ENCODE measurements at places on chromosomes 12 and 14.
A peak's percentile ranks its signal among the peaks of the same experiment; 100 is the strongest.

DNA sequence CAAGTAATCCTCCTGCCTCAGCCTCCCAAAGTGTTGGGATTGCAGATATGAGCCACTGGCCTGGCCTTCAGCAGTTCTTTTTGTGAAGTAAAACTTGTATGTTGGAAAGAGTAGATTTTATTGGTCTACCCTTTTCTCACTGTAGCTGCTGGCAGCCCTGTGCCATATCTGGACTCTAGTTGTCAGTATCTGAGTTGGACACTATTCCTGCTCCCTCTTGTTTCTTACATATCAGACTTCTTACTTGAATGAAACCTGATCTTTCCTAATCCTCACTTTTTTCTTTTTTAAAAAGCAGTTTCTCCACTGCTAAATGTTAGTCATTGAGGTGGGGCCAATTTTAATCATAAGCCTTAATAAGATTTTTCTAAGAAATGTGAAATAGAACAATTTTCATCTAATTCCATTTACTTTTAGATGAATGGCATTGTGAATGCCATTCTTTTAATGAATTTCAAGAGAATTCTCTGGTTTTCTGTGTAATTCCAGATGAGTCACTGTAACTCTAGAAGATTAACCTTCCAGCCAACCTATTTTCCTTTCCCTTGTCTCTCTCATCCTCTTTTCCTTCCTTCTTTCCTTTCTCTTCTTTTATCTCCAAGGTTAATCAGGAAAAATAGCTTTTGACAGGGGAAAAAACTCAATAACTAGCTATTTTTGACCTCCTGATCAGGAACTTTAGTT is 88.7 kb downstream of the APAF1 start:
- no peaks in the 10 kb centered on the region for H3K4me1 ChIP-seq
- no peak overlapping the region for H3K4me3 ChIP-seq
- H3K27me3 ChIP-seq, result no peaks in the 10 kb centered on the region
- H3K36me3 ChIP-seq, result peaks cover 17% of the 10 kb centered on the region

- H3K4me3 ChIP-seq, result peak overlapping the region; percentile 98
- peaks cover 51% of the 10 kb centered on the region for H3K4me1 ChIP-seq
- DNase-seq, result no peak
- peaks cover 27% of the 10 kb centered on the region for H3K36me3 ChIP-seq
These were observed 3.7 kb downstream of the HIF1A start for GRCh38 chr14:61699027-61699426.

GRCh38 chr12:22967171-22967570 is 342.2 kb downstream of the ETNK1 start:
- H3K27me3 ChIP-seq, result no peaks in the 10 kb centered on the region
- no peak overlapping the region for H3K4me3 ChIP-seq
- no peaks in the 10 kb centered on the region for H3K4me1 ChIP-seq
- no peak overlapping the region for H3K27ac ChIP-seq

- DNase-seq, result no peak
- H3K36me3 ChIP-seq, result no peaks in the 10 kb centered on the region
- no peaks in the 10 kb centered on the region for H3K4me1 ChIP-seq
These were observed 107.4 kb upstream of the NAV3 start for GRCh38 chr12:77723308-77723707.

GRCh38 chr14:68018598-68018997 is 199.0 kb downstream of the RAD51B start:
- H3K27ac ChIP-seq, result no peak overlapping the region
- peaks cover 1% of the 10 kb centered on the region for H3K27me3 ChIP-seq
- no peaks in the 10 kb centered on the region for H3K36me3 ChIP-seq
- no peaks in the 10 kb centered on the region for H3K4me1 ChIP-seq

DNA sequence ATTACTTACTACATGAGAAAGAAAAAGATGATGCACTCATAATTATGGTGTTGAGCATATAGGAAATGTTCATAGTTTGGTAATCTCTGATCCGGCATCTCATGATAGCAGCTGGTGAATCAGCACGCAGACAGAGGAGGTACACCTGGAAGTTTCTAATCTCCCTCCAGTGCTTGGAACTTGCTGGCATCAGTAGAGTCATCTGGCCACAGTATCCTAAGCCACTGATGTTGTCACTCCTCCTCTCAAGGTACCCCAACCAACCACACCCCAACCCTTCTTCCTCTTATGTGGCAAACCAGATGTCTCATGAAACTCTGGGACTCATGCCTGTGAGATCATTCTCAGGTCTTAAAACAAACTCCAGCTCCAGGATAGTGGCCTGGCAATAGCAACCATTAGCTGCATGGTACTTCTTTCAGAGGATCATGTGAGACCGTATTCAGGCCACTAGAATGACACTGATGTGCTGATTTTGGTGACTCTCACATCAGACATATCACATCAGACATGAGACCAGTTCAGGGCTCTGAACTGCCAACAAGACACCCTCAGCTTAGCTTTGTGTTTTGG is 143.0 kb downstream of the RASSF9 start:
- no peaks in the 10 kb centered on the region for H3K36me3 ChIP-seq
- no peak for DNase-seq
- no peak overlapping the region for H3K27ac ChIP-seq
- no peak overlapping the region for H3K4me3 ChIP-seq

DNA sequence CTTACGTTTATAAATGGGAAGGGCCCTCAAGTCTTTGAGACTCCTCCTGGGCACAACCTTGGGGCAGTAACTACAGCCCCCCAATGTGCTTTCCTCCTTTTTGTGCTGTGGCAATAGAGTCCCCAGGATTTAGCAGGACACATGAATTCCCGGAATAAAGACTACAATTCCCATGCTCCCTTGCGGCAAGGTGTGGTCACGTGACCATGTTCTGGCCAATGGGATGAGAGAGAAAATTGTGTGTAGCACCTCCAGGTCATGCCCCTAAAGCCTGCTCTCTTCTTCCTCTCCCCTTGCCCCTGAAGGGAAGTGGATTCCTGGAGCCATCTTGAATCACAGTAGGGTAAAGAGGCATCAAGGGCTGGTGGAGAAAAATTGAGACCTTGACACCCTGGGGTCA is 295.1 kb upstream of the SFSWAP start:
- H3K27ac ChIP-seq, result no peak overlapping the region
- no peak for DNase-seq
- no peaks in the 10 kb centered on the region for H3K27me3 ChIP-seq
- H3K36me3 ChIP-seq, result no peaks in the 10 kb centered on the region

- no peak overlapping the region for H3K4me3 ChIP-seq
- no peak overlapping the region for H3K27ac ChIP-seq
These were observed 86.5 kb upstream of the FOXN3 start for GRCh38 chr14:89503431-89503996.

DNA sequence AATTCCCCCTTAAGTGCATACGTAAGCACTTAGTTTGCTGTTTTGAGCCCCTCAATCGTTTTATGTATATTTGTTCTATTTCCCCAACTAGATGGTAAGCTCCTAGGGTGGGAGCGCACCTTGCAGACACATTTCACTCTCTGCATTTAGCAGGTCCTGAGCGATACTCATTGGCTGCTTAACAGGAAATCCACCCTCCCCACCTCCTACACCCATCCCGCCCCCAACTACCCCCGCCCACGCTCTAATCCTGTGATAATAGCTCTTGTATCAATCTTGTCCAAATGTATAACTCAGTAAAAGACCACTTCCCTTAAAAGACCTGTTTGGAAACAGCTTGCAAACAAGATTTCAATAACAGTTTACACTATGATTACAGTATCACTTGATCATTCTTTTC is 8.1 kb downstream of the LPAR5 start:
- H3K36me3 ChIP-seq, result no peaks in the 10 kb centered on the region
- H3K27me3 ChIP-seq, result no peaks in the 10 kb centered on the region
- H3K4me3 ChIP-seq, result peak overlapping the region; percentile 85
- DNase-seq, result no peak

DNA sequence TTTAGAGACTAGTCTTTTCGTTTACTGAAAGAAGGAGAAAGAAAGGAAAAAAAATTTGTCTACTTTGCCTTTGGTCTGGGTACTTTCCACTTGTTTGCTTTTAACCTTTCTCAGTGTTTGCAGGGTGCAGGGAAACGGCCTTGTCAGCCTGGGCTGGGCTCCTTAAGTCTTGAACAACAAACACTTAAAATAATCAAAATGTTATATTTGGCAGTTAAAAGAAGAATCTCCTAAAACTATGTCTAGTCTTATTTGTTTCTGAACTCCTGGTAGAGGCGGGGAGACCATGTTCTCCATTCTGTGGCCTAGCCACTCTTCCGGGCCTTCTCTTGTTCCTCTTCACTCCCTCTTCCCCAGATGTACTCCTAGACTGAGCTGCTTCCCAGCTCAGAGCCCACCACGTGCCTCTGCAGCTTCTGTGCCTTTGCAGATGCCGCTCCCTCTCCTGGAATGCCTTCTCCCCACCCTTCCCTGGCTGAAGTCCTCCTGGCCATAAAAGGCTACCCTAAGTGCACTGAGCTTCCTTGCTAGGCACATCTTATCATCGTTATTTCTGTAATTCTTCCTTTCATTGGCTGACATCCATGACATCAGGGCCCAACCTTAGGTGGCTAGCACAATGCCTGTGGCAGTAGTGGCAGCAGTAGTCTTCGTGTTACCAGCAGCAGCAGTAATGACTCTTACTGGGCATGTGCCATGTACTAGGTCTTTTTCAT is 432.9 kb downstream of the ZFP36L1 start:
- H3K4me1 ChIP-seq, result peaks cover 3% of the 10 kb centered on the region
- H3K4me3 ChIP-seq, result no peak overlapping the region
- no peak overlapping the region for H3K27ac ChIP-seq
- no peaks in the 10 kb centered on the region for H3K36me3 ChIP-seq
- DNase-seq, result no peak

GRCh38 chr12:67263471-67263870 is 5.7 kb upstream of the CAND1 start:
- no peak for DNase-seq
- H3K4me3 ChIP-seq, result no peak overlapping the region
- H3K4me1 ChIP-seq, result peaks cover 7% of the 10 kb centered on the region
- H3K27me3 ChIP-seq, result no peaks in the 10 kb centered on the region
- H3K36me3 ChIP-seq, result no peaks in the 10 kb centered on the region

DNA sequence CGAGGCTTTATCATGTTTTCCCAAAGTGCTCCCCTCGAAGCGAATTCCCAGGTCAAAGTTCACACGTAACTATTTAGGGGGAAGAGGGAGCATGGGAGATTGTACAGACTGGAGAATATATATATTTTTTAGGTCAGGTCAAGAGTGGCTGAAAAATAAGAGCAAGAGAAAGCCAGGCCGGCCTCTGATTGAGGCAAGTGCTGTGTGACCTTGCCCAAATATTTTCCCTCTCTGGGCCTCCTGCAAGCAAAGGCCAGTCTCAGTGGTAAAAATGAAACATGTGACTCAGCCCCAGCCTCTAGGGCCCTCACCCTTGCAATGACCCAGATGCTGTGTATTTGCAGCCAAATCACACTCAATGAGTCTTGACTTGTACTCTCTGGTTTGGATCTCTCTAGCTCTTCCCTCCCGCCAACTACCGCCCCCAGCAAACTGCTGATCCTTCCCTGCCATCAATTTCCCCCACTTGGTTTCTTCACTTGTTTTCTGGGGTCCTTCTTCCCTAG is 34.1 kb downstream of the SMUG1 start:
- no peaks in the 10 kb centered on the region for H3K36me3 ChIP-seq
- H3K4me3 ChIP-seq, result no peak overlapping the region
- H3K27ac ChIP-seq, result no peak overlapping the region
- peaks cover 21% of the 10 kb centered on the region for H3K27me3 ChIP-seq
- no peak for DNase-seq

GRCh38 chr14:68140076-68140741 is 320.6 kb downstream of the RAD51B start:
- H3K4me1 ChIP-seq, result peaks cover 5% of the 10 kb centered on the region
- DNase-seq, result no peak
- H3K27me3 ChIP-seq, result no peaks in the 10 kb centered on the region
- no peaks in the 10 kb centered on the region for H3K36me3 ChIP-seq
- H3K4me3 ChIP-seq, result no peak overlapping the region
- H3K27ac ChIP-seq, result no peak overlapping the region

DNA sequence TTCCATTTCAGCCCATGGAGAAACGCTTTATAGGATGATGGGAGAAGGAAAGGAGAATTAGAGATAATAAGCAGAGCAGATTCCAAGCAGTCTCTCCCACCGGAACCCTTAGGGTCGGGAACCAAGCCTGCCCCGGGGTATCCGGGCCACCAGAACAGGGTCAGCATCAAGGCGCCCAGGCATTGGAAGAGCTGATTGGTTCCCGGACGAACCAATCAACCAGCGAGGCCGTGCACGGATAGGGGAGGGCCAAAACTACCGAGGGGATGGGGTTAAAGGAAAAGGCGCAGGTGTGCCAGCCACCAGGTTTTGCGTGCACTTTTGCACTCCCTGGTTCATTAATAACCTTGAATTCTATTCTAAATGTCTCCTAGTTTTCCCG is 1.7 kb downstream of the PPM1H start:
- H3K27ac ChIP-seq, result no peak overlapping the region
- H3K27me3 ChIP-seq, result peaks cover 64% of the 10 kb centered on the region
- no peak for DNase-seq
- peaks cover 7% of the 10 kb centered on the region for H3K4me1 ChIP-seq

- no peak for DNase-seq
- no peaks in the 10 kb centered on the region for H3K4me1 ChIP-seq
- H3K36me3 ChIP-seq, result no peaks in the 10 kb centered on the region
- H3K27me3 ChIP-seq, result peaks cover 4% of the 10 kb centered on the region
- H3K27ac ChIP-seq, result no peak overlapping the region
These were observed 372.7 kb downstream of the NUAK1 start for GRCh38 chr12:105766029-105766428.

DNA sequence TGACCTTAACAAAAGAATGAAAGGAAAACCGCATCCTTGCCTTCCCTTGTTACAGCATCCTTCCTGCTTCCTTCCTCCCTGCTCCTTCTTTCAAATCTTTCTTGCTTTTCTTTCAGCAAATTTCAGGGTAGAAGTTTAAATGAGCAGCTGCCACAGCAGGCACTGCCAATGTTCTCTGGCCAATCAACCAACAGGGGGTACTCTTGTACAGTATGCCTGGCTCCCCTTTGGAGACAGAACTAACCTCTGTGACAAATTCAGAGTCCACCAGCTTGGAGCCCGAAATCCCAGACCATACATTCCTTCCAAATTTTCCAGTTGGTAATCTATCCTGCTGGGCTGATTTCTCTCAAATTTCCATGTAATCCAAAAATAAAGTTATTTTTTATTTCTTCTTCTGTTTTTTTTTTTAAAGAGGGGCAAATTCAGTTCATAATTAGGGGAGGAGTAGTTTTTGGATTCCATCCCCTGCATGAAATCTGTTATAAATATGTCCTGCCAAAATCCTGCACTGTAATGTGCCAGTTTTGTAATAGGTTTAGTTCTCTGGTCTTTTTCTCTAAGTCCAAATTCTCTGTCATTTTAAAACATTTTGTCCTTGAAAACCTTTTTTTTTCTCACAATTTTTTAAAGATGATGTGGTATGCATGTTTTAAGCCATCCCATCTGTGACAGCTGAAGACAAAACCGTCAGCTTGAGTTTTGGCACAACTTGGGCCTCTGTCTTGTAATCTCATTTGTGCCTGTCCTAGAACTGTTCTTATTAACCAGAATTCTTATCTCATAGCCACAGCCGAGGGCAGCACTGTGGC is 610.0 kb upstream of the LMO3 start:
- H3K27ac ChIP-seq, result no peak overlapping the region
- no peaks in the 10 kb centered on the region for H3K36me3 ChIP-seq
- no peaks in the 10 kb centered on the region for H3K27me3 ChIP-seq
- DNase-seq, result no peak
- H3K4me3 ChIP-seq, result no peak overlapping the region
- no peaks in the 10 kb centered on the region for H3K4me1 ChIP-seq

GRCh38 chr14:50804181-50804721 is 26.7 kb downstream of the NIN start:
- peaks cover 18% of the 10 kb centered on the region for H3K36me3 ChIP-seq
- H3K4me1 ChIP-seq, result no peaks in the 10 kb centered on the region
- H3K27me3 ChIP-seq, result no peaks in the 10 kb centered on the region
- no peak for DNase-seq
- H3K4me3 ChIP-seq, result no peak overlapping the region

GRCh38 chr14:26132061-26132645 is 465.7 kb downstream of the NOVA1 start:
- no peaks in the 10 kb centered on the region for H3K36me3 ChIP-seq
- H3K4me3 ChIP-seq, result no peak overlapping the region
- DNase-seq, result no peak
- H3K4me1 ChIP-seq, result no peaks in the 10 kb centered on the region
- H3K27ac ChIP-seq, result no peak overlapping the region
